Left forelimb (tissue), 1 donor: ENCODE measurements at places on chromosomes 1 and 21.

DNA sequence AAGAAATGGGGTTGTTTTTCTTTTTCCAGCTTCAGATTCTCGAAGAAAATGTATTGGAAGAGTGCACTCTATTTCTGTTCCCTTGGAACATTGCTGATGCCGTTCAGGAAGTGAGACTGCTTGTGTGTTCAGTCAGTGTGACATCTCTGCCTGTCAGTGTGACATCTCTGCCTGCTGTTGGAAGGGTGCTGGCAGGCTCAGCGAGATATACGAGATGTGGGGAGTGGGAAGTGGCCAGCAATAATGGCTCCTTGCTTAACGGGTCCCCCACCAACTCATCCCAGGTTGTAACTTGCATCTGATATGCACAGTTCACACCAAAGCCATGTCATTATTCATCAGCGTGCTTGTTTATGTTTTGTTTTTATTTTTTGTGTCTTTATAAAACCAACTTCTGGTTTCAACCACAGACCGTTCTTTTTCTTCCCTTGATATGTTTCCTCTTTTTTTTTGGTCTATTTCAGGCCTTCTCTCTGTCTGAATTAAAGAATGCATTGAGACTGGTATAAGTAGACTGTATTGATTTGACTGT is 145.4 kb downstream of the GALNT2 start:
- DNase-seq: no peak

DNA sequence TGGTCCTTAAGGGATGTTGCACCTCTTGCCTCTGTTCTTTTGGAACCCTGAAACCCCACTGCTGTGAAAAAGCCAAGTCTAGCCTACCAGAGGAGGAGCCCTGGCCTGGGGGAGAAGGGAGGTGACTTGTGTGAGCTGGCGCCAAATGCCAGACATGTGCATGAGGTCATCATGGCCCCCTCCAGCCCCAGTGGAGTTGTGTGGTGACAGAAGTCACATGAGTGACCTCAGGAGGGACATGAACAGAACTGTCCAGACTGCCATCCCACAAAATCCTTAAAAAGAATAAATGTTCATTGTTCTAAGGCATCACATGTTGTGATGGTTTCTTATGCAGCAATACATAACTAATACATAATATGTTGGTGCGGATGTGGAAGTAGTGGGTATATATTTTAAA is 10.8 kb downstream of the HHAT start:
- no peak for DNase-seq

DNA sequence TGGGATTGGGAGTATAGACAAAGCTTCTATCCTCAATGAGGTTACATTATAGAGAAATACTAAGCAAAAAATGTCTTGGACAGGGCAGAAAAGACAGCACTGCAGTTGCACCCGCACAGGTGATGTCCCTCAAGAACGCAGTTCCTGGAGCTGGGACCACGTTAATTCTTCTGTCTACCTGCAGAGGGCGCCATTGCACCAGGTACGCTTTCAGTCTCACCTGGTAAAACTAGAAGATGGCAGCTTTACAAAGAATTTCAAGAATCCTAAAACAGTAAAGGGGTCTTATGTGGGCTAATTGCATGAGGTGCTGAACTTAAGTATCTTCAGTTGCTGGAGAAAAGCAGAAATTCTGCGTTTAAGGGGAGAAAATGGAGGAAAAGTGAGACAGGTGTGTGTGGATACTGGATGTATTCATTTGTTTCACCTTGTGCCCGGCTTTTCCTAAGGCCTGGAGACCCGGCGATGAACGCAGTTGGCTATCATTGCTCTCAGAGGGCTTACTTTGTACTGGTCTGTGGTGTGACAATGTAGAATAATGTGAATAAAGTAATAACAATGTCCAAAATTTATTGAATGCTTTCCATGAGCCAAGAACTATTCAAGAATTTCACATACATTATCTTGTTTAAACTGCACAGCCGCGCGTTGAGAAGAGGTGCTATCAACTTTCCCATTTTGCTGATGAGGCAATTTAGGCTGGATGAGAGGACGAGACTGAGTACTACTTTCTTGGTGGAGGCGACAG is 276.3 kb upstream of the GREM2 start:
- DNase-seq: no peak

GRCh38 chr1:207872621-207873020 is 38.3 kb downstream of the CD34 start:
- no peak for DNase-seq

DNA sequence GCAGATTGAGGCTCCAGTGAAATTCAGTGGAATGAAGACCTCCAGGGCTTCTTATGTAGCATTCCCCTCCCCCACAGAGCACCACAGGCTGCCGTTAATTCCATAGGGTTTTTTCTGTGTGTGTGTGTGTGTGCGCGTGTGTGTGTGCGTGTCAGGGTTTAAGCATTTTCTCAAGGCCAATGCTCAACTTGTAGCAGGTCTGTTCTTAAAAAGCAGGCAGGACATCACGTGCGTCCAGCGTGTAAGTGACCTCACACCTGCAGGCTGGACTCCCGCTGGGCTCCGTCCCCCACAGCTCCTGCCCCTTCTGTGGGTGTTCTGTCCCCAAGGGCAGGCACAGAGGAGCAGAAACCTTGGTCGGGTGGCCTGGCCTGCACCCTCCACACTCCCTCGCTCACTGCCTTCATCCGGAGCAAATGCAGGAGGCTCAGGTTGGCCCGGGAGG is 5.3 kb downstream of the PRDM16 start:
- DNase-seq: no peak

- no peak for DNase-seq
Measured at GRCh38 chr1:96487394-96487793, 234.2 kb upstream of the PTBP2 start.

DNA sequence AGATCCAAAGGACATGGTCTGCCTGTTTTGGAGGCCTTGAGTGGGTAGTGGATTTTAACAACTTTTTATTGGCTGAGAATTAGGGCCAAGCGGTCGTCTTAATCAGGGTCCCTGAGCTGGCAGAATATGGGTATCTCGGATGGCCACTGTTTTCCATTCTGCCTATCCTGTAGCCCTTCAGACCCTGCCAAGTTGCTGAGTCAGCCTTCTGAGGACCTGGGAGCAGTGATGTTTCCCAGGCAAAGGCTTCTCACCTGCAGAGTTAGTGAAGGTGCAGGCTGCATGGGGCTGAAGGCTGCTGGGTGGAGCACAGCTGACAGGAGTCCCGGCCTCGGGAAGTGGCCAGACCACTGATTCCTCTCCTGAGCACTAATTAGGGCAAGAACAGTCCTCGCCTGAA is 11.4 kb downstream of the RASSF5 start:
- no peak for DNase-seq

DNA sequence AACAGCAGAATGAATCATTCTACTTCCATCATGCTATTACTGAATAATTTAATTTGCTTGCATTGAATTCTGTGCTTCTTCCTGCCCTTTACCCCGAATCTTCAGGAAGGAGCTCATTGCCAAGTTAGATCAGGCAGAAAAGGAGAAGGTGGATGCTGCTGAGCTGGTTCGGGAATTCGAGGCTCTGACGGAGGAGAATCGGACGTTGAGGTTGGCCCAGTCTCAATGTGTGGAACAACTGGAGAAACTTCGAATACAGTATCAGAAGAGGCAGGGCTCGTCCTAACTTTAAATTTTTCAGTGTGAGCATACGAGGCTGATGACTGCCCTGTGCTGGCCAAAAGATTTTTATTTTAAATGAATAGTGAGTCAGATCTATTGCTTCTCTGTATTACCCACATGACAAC is 44.2 kb downstream of the MAP3K7CL start:
- DNase-seq: no peak

DNA sequence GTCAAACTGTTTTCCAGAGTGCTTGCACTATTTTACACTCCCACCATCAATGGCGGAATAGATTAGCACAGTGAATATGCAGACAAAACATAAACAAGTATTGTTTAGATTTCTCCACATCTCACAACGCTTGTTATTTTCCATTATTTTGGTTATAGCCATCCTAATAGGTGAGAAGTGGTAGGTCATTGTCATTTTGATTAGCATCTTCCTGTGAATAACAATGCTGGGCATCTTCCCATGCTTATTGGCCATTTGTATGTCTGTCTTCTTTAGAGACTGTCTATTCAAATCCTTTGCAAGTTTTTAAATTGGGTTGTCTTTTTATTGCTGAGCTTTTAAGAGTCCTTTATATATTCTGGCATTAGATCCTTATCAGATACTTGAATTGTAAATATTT is 54.7 kb downstream of the LRRC71 start:
- DNase-seq: no peak

DNA sequence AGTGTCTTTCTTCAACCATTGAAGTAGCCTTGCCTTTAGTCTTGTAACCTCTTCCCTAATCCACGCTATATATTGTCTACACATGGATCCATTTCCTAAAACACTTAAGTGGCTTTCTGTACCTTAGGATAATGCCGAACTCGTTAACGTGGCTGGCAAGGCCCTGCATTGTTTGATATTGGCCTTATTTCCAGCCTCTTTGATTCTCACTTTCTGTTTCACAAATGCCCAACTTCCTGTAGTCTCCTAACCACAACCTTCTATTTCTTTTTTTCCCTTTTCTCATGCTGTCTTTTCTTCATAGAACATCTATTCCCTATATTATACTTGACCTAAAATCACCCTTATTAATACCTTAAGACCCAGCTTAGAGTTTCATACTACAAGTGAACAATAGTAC is 536.0 kb downstream of the LMO4 start:
- DNase-seq: no peak

DNA sequence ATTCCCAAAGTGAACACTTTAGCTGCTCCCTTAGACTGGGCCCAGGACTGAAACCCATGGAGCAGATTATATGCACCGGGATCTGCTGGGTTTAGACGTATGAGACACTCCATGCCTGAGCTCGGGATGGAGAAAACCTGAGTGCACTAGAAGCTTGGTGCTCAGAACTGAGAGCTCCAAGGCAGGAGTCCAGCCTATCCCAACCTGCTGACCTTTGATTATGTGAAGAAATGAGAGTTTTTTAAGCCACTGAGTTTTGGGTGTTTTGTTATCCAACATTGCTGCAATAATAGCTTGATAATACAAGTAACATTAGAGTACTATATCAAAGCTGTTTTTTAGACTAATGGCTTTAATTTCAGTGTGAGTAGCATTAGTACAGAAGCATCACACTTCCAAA is 131.5 kb upstream of the KCNK1 start:
- DNase-seq: no peak

- DNase-seq: peak; percentile 76
Measured at GRCh38 chr1:206705191-206705590, 20.5 kb downstream of the MAPKAPK2 start.

DNA sequence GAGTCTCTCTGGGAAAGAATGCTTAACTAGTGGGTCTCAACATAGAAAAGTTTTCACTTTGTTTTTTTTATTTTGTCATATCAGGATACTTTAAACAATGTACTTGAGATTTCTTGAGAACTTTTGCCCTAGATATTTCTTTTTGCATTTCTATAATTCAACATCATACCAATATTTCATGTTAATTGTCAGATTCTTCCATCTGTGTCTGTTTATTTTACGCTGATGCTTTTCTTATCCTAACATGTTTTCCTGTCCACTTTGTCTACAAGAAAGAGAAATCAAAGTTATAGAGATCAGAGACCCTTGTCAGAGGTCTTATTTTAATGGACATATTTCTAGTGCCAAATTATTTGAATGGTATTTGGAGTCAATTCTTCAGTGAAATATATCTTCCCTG is 95.5 kb upstream of the B3GALT2 start:
- DNase-seq: no peak

GRCh38 chr1:147527941-147528936 is 13.1 kb upstream of the BCL9 start:
- no peak for DNase-seq

DNA sequence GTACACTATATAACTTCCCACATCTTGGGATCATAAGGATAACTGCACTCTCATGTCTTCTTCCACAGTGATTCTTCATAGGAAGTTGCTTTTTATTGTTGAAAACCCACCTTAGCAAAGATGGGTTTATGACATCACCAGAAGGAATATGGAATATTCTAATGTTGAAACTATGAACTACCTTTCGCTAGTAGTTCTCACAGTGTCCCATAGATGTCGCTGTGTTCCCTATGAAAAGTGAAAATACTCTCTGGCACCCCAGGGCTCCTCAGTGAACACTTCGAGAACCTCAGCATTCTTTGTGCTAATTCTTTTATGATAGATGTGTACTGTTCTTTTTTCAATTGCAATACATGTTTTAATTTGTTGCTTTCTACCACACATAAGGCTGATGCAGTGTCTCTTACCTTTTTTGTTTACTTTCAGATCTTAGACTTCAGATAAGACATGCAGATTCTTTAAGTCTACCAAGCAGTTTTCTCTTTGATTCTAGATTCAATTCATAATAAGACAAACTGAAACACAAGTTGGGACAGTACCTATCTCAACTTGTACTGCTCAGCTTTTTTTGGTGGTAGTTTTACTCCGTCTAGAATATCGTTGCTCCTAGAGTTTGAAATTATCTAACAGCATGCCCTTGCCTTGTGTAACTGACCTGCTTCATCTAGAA is 90.8 kb downstream of the GTF2B start:
- DNase-seq: no peak

DNA sequence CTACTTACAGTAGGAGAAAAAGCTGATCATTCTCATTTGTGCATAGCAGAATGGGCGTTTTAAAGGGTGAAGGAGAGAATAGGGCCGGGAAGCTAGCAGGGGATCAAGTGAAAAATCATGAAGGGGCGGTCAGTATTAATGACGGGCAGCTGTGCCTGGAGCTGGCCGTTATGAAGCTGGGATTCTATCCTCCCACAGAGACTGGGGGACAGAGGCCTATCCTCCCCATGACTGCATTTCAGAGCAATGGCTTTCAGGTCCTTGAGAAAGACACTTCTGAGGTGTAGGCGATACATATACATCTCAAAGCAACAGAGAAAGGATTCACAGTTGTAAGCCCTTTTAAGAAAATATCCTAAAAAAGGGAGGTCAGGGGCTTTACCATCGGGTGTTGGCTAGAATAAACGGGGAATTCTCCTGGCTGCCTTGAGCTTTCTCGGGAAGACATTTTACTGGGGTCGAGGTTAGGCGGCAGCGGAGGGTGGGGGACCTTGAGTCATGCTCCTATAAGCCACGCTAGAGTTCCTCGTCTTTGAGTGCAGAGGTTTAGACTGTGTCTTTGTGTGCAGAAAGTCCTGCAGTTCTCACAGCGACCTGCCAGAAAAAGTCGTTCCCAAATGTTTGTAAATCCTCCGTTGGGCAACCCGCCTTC is 559 bp upstream of the MTARC2 start:
- no peak for DNase-seq

- DNase-seq: no peak
Measured at GRCh38 chr1:41673806-41674205, 189.3 kb upstream of the EDN2 start.
